Adrenal gland (tissue), 19 donors: ENCODE measurements at places on chromosomes 1 and 21. TPM values are rescaled to one million over a fixed set of nuclear protein-coding genes. Genes with fewer than 3 reads are reported as not detected.
A peak's percentile ranks its signal among the peaks of the same experiment; 100 is the strongest.

- no peaks in the 10 kb centered on the region for H3K27me3 ChIP-seq
- DNase-seq: no peak
- H3K4me3 ChIP-seq: no peak overlapping the region
- no peaks in the 10 kb centered on the region for H3K36me3 ChIP-seq
Measured at GRCh38 chr1:145806844-145807243, 17.1 kb downstream of the RNF115 start.

DNA sequence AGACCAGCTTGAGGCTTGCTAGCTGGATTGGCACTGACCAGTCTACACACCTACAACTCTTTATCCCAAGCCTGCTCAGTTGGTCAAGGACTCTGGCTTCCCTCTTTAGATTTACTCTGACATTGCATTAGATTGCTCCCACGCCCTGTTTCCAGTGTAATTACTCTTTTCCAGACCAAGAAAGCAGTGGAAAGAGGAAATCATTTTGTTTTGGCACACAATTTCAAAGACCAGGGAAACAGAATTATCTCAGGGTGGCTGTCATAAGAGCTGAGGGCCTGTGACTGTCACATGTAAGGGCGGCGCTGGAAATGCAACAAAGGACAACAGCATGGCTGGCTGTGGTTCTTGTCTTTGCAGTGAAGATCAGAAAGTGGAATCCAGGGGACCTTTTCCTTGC is 302.7 kb downstream of the HHAT start:
- H3K4me3 ChIP-seq: no peak overlapping the region
- no peaks in the 10 kb centered on the region for H3K27me3 ChIP-seq
- no peak for DNase-seq
- H3K4me1 ChIP-seq: no peaks in the 10 kb centered on the region
- H3K36me3 ChIP-seq: no peaks in the 10 kb centered on the region

DNA sequence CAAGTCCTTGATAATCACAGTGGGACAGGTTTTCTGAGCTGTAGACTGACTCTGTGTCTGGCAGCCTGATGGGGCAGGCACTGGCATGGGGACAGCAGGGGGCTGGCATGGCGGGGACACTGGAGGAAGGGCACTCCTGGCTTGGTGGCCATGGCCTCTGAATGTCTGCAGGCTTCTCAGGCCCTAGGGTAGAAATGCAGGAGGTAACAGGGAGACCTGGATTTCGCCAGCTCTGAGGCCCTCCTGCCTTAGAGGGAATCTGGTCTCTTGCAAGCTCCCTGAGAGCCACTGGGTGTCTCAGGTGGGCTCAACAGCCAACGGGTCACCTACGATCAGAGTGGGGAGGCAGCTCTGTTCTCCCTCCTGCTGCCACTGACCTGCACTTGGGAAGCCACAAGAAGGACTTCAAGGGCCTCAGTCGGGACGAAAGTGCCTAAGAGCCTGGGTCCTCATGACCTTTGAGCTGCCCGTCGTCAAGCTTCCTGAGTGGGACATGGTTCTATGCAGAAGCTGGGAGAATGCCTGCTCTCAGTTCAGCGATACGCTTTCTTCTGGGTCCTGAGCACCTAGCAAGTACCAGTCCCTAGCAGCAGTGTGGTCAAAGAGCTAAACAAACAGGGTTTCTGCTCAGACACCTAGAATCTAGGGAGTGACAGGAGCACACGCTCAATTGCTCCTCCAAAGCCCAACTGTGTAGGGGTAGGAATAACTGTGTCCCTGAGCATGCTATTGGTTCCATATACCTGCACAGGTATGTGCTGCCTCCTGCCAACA is 569.0 kb downstream of the PTPRU start:
- H3K27me3 ChIP-seq: no peaks in the 10 kb centered on the region
- H3K27ac ChIP-seq: no peak overlapping the region
- no peaks in the 10 kb centered on the region for H3K4me1 ChIP-seq
- DNase-seq: peak; percentile 30
- H3K4me3 ChIP-seq: no peak overlapping the region

GRCh38 chr1:88595355-88596002 is 88.6 kb upstream of the PKN2 start:
- H3K27ac ChIP-seq: no peak overlapping the region
- H3K4me3 ChIP-seq: no peak overlapping the region
- DNase-seq: no peak
- H3K4me1 ChIP-seq: no peaks in the 10 kb centered on the region

GRCh38 chr21:30620522-30620921 is at the start of gene KRTAP20-4:
KRTAP20-4 (plus strand) TSS chr21:30620627.
- no peaks in the 10 kb centered on the region for H3K27me3 ChIP-seq
- no peaks in the 10 kb centered on the region for H3K36me3 ChIP-seq
- DNase-seq: no peak
- H3K4me3 ChIP-seq: no peak within 1 kb of the TSS
- no peak within 1 kb of the TSS for H3K27ac ChIP-seq

GRCh38 chr1:226754793-226755533 is 15.9 kb upstream of the ITPKB start:
- no peak overlapping the region for H3K4me3 ChIP-seq
- no peaks in the 10 kb centered on the region for H3K27me3 ChIP-seq
- no peaks in the 10 kb centered on the region for H3K36me3 ChIP-seq
- DNase-seq: no peak
- no peaks in the 10 kb centered on the region for H3K4me1 ChIP-seq

DNA sequence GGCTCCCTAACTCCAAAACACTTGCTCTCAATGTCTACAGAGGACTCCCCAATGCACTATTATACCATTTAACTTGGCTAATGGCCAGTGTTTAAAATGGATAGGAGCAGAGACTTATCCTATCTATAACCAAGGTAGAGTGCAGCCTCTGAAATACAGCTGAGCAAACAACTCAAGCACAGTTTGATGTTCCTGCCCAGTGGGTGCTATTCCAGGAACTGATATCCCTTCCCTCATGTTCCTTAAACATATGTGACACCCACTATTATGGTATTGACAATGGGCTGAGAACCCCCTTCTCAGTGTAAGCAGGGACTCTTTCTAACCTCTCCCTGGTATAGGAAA is 51.7 kb downstream of the SH3GLB1 start:
- H3K27me3 ChIP-seq: no peaks in the 10 kb centered on the region
- no peak for DNase-seq
- H3K36me3 ChIP-seq: no peaks in the 10 kb centered on the region
- no peak overlapping the region for H3K27ac ChIP-seq
- no peak overlapping the region for H3K4me3 ChIP-seq
- H3K4me1 ChIP-seq: no peaks in the 10 kb centered on the region

DNA sequence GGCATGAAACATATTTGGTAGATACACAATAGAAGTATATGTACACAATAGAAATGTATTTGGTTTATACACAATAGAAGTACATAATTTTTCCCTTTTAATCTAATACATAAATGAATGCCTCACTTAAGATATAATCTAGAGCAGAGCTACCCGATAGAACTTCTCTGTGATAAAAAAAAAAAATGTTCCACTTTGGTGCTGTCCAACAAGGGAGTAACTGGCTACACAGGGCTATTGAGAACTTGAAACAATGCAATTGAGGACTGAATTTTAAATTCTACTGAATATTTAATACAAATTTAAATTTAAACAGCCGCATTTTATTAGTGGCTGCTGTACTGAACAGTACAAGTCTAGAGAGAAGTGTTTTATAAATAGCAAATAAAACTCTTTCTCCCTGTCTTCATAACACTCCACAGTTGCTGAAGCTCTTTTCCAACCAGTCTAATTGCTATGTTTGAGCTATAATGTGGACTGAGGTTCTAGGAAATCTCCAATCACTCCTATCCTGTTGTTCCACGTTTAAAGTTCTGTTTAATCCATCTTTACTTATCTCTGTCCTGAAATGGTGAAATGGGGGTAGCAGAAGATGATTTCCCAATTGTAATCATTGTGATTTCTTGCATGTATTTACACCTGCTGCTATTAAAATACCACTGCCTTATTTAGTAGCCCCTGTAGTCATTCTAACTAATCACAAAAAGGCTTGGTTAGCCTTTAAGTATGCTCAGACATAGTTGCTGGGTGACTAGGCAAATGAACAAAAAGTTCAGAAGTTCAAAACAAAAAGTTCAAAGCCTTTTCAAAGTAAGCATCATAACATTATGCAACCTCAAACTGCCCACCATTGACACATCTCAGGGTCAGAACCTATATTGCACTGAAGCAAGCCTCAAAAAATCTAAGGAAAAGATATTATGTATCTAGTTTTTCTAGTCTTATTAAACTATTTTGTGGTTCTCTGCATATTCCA is 192.3 kb upstream of the C1orf87 start:
- no peak for DNase-seq
- no peak overlapping the region for H3K4me3 ChIP-seq
- no peaks in the 10 kb centered on the region for H3K4me1 ChIP-seq
- no peaks in the 10 kb centered on the region for H3K27me3 ChIP-seq

GRCh38 chr1:248904437-248905216 is 1.4 kb upstream of the PGBD2 start:
- no peaks in the 10 kb centered on the region for H3K27me3 ChIP-seq
- no peaks in the 10 kb centered on the region for H3K36me3 ChIP-seq
- peaks cover 3% of the 10 kb centered on the region for H3K4me1 ChIP-seq
- no peak overlapping the region for H3K27ac ChIP-seq
- no peak for DNase-seq
- H3K4me3 ChIP-seq: no peak overlapping the region

DNA sequence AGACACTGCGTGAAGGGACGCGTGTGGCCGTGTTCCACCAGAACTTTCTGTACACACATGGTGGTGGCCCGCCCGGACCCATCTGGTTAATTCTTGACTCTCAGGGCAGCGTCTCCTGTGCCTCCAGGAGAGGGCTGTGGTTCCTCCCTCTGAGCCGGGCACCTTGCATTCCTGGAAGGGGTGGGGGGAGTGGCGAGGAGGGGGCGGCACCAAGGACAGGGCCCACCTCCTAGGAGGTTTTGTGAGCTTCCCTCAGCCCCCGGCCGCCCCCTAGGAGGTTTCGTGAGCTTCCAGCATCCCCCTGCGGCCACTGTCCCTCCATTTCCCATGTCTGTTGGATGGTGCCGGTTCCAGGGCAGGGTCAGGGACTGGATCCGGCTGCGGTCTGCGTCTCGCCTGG is 28.9 kb downstream of the FAAP20 start:
- no peak overlapping the region for H3K4me3 ChIP-seq
- no peak overlapping the region for H3K27ac ChIP-seq
- no peaks in the 10 kb centered on the region for H3K4me1 ChIP-seq
- no peaks in the 10 kb centered on the region for H3K27me3 ChIP-seq
- H3K36me3 ChIP-seq: no peaks in the 10 kb centered on the region

DNA sequence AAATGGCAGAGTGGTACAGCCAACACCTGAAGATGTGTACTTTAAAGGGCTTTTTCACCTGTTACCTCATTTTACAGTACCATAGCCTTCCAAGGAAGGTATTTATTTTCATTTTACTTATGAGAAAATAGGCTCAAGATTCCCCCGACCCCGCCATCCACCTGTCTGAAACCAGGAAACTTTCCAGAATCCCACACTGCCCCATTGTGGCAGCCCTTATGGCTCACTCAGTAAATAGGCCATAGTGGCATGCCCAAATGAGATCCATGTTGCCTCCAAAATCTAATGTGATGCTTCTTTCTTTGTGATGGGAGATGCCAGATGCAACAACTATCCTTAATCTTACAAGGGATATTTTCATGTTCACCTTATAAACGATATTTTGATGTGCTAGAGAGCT is 97.8 kb downstream of the EBNA1BP2 start:
- H3K27me3 ChIP-seq: no peaks in the 10 kb centered on the region
- H3K4me1 ChIP-seq: no peaks in the 10 kb centered on the region
- DNase-seq: no peak
- H3K36me3 ChIP-seq: no peaks in the 10 kb centered on the region

DNA sequence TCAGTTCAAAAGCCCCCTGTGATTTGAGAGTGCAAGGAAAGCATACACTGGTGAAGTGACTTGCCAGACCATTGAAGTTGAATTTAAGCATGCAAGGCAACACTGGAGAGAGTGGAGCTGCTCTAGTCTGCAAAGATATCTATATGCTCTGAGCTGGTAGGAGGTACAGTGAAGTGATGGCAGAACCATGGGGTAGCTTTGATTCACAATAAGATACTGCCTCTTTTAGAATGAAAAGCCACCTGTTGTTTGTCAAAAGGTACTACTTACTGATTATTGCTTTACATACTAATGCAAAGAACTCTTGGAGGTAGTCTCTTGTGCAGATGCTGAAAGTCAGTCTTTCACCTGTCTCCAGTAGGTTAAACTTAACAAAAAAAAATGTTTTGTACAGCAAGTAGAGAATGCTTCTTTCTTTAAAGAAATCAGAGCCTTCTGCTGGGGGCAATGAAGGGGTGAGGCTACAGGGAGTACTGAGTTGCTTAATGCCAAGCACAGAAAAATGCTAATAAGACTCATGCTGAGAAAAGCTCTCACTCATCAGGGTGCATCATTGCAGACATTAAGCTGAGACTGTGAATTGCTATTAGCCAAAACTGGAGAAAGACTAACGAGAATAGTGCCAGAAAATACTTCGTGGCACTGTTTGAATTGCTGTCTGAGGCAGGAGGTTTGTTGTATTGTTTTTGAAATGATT is 1150.5 kb upstream of the TMPRSS15 start:
- no peaks in the 10 kb centered on the region for H3K27me3 ChIP-seq
- no peak overlapping the region for H3K4me3 ChIP-seq
- DNase-seq: no peak
- H3K27ac ChIP-seq: no peak overlapping the region
- no peaks in the 10 kb centered on the region for H3K4me1 ChIP-seq
- no peaks in the 10 kb centered on the region for H3K36me3 ChIP-seq

- no peak for DNase-seq
- H3K27me3 ChIP-seq: no peaks in the 10 kb centered on the region
- H3K4me3 ChIP-seq: no peak overlapping the region
- H3K36me3 ChIP-seq: no peaks in the 10 kb centered on the region
- H3K27ac ChIP-seq: no peak overlapping the region
- peaks cover 7% of the 10 kb centered on the region for H3K4me1 ChIP-seq
Measured at GRCh38 chr1:43993206-43993914, 2.0 kb downstream of the CCDC24 start.

DNA sequence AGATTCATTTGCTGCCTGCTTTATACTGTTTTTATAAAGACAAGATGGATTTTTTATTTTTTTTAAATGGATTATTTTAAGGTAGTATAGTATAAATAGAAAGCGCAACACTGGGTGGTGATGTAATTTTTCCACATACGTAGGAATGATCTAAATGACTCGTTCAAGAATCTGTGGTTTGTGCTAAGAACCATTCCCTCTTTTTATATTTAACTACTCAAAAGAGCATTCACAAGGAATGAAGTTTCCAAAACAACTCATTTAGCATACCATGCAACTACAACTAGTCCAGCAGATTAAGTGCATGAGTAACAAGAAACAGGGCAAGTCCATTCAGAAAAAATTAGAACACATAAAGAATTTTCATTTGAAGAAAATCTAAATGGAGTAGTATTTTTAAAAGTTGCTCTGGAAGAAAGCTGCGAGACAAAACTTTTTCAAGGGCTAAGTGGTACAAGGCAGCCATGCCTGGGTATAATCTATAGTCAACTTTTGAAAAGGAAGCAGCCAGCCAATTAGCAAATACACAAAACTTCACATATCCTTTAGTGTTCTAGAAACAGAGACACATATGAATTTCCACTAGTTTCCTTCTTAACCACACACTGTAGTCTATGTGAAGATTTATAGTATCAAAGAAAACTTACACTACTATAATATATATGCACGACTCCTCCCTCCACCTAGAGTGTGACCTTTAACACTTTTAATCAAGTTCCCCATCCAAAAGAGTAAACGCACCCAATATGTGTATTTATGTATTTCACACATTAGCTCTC is 23.4 kb downstream of the GTF2B start:
- no peak for DNase-seq
- H3K27ac ChIP-seq: no peak overlapping the region
- H3K4me3 ChIP-seq: no peak overlapping the region
- peaks cover 6% of the 10 kb centered on the region for H3K4me1 ChIP-seq

Gene MPZ
- polyA plus RNA-seq: 4.1 TPM

Gene ALX3
- polyA plus RNA-seq: not detected

Gene NCAM2
- polyA plus RNA-seq: 37.6 TPM

Gene S100PBP
- polyA plus RNA-seq: 14.0 TPM

Gene OR10Z1
- polyA plus RNA-seq: not detected
